ENCODE measurements at places on chromosomes 7 and 10.

- DNase-seq: no peak
Measured at GRCh38 chr10:88008866-88009470, 145.5 kb downstream of the PTEN start.

GRCh38 chr7:121516821-121517220, 120.7 kb upstream of the FAM3C start:
- no peak for DNase-seq

DNA sequence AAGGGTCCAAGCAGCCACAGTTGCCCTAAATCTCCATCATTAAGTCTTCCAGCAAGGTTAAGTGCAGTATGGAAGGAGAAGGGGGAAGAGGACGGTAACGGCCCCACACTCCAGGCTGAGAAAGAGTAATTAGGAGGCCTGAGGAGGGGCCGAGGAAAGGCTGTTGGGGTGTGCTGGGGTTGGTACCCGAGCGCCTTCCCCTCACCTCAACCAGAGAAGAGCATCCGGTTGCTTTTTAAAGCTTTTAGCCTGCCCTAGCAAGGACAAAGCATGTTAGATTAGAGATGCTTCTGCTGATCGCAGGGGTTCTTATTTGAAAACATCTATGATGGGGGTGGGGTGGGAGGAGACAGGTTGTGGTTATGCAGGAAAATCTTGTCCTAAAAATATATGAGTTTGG, 9.0 kb upstream of the ZSCAN21 start:
- no peak for DNase-seq

- DNase-seq: no peak
Measured at GRCh38 chr7:131537571-131537978, 18.9 kb downstream of the PODXL start.

- DNase-seq: no peak
Measured at GRCh38 chr10:122575776-122576175, 15.2 kb downstream of the DMBT1 start.

DNA sequence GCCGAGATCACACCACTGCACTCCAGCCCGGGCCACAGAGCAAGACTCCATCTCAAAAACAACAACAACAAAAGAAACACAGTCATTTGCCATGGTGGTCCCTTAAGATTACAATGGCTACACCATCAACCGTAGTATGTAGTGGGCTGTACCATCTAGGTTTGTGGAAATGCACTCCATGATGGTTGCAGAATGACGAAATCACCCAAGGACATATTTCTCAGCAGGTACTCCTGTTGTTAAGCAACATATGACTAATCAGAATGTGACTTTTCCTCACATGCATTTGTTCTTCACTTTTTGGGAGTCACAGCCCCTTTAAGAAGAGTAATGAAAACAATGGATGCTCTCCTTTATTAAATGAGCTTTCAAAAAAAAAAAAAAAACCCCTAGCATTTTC, 11.0 kb downstream of the SVIL start:
- no peak for DNase-seq

GRCh38 chr7:37665352-37666022, 18.1 kb upstream of the GPR141 start:
- DNase-seq: no peak

DNA sequence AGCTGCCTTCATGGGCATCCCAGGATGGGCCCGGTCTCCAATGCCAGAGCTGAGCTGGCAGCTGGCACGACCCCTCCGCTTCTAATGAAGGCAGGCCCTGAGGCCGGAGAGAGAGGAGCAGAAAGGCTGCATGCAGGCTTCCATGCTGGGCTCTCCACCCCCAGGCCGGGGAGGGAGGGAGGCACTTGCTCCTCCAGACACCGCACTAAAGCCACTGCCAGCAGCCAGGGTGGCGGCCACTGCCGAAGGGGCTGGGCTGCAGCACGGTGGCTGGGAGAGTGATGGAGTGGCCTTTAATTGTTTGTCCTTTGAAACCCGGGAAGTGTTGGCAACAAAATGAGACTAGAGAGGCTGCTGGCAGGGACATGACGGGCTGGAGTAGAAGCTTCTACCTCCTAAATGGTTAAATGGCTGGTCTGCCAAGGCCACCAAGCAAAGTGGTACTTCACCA, 236.5 kb downstream of the SKAP2 start:
- DNase-seq: no peak

- no peak for DNase-seq
Measured at GRCh38 chr10:78378192-78378591, 344.5 kb downstream of the RPS24 start.

DNA sequence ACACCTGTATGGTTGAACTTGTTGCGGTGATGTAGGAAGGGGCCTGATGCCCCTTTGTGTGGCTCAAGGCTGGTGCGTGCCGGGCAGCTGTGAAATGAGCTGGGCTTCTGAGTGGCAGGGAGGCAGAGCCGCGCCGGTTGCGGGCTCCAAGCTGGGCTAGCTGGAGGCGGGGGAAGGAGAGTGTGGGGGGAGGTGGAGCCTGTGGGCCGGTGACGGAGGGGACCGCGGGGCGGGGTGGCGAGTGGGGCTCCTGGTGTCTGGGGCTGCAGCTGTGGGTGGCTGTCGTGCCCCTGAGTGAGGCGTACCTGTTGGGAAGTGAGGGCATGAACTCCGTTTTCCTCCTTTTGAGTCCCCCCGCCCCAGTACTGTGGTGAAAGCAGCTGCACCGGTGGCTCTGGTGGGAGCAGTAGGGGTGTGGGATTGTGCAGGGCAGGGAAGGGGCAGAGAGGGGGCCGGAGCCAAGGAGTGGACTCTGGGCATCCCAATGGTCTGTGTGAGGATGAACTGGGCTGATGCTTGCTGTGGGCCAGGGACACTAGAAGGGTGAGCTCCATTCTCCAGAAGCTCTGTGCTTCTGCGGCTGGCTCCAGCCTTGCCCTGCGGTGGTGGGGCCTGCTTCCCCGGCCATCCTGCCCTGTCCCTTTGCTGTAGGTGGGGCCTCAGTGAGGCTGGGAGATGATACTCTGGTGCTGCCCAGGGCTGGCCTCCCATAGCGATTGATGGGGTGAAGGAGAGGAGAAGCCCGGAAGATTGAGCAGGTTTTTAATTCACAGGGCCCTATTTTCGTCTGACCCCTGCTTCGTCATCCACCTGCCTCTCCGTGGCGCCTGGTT, 41.7 kb downstream of the INPP5A start:
- no peak for DNase-seq

DNA sequence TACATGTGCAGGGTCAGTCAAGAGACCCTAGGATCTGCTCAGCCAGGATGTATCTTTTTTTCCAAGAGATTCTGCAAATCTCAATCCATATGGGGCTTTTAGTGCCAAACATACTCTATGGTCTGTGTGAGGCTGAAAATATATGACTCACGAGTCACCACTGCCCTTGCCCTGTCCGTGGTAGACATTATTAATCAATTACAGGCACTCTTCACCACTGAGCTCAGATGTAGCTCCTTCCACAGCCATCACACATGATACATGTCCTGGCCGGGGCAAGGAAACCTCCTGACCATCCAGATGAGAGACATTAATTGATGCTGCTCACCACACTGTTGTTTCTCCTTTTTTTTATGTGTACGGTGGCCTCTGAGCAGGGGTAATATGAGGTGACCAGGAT, 90.2 kb upstream of the RET start:
- no peak for DNase-seq

DNA sequence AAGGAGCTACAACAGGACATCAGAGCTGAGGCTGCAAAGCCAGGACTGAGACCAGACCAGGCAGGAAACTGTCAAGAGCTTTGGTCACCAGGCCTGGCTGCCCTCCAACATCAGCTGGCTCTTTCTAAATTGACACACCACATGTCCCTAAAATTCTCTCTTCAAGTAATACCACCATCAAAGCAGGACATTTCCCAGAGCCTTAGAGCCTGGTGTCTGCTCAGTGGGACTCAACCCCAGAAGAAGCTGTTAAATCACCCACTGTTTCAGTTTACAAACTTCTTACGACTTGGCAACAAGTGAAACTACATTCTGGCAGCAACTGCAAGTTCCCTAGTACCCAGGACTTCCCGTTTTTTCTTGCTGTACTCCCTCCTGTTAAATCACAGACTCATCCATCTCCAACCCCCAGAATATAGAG, 3.8 kb upstream of the IL6 start:
- no peak for DNase-seq

- no peak for DNase-seq
Measured at GRCh38 chr7:155889636-155890511, 77.6 kb upstream of the SHH start.

GRCh38 chr10:118925404-118926071, 104.0 kb upstream of the NANOS1 start:
- DNase-seq: no peak

DNA sequence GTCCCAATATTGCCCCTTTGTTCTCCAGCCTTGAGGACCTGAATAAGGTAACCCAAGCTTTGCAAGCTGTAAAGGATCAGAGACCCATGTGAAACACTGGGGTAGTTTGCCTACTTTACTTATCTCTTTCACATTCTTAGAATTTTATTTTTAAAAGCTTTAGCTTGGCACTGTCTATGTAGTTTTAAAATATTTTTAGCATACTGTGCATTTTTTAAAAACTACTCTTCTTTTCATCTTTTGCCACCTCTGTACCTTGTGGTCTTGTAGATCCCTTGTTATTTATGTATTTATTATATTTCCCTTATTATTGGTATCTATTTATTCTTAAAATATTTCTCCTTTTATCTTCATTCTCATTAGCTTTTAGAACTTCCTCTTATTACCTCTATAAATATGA, 12.0 kb upstream of the PTPRZ1 start:
- DNase-seq: no peak
